ENCODE measurements at places on chromosomes 12 and 14.

- DNase-seq: no peak
These were observed 49.5 kb downstream of the SEL1L start for GRCh38 chr14:81484120-81484519.

- no peak for DNase-seq
These were observed 21.2 kb downstream of the BCL7A start for GRCh38 chr12:122042910-122043309.

DNA sequence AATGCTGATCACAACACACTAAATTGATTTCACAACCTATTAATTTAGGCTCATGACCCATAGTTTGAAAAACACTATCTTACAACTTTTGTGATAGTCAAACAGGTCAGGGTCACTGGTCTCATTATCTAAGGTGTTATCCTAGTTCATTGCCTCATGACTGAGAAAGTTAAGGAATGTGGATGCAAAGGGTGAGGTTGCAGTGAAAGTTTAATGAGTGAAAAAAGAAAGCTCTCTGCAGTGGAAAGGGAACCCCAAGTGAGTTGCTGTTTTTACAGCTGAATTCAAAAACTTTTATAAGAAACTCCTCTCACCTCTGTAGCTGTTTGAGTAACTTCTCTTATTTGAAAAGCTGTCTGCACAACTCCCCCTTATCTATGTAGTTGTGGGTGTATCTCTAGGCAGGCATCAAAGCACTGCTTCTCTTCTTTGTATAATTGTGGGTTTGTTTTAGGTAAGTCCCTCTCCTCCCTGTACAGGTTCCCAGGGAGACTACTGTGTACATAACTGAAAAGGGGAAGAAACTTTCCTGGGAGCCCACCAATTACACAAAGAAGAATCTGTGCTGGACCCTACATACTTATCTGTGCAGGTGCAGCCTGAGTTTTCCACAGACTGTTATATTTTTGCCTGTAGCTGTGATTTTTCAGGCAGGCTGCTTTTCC lies 18.9 kb downstream of the DNAL1 start:
- no peak for DNase-seq

- no peak for DNase-seq
These were observed 111.8 kb upstream of the DNM1L start for GRCh38 chr12:32567296-32567674.

- no peak for DNase-seq
These were observed 27.8 kb upstream of the BDKRB2 start for GRCh38 chr14:96176811-96177211.

- DNase-seq: no peak
These were observed 3.4 kb downstream of the SPX start for GRCh38 chr12:21529456-21529855.

DNA sequence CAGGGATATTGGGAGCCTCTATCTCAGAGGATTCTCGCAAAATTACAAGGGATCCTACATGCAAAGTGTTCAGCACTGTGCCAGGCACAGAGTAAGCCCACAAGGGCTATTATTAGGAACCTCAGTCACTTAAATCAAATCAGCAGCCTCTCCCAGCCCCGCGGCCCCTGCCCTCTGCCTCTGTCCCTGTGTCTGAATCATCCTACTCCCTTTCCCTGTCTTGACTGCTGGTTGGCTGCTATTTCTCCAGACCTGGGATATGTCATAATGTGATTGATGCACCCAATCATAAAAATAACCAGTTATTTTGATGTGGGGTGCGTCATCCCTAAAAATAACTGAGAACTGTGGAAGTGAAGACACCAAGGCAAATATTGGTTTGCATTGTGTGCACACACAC lies 176.3 kb downstream of the KSR2 start:
- no peak for DNase-seq

DNA sequence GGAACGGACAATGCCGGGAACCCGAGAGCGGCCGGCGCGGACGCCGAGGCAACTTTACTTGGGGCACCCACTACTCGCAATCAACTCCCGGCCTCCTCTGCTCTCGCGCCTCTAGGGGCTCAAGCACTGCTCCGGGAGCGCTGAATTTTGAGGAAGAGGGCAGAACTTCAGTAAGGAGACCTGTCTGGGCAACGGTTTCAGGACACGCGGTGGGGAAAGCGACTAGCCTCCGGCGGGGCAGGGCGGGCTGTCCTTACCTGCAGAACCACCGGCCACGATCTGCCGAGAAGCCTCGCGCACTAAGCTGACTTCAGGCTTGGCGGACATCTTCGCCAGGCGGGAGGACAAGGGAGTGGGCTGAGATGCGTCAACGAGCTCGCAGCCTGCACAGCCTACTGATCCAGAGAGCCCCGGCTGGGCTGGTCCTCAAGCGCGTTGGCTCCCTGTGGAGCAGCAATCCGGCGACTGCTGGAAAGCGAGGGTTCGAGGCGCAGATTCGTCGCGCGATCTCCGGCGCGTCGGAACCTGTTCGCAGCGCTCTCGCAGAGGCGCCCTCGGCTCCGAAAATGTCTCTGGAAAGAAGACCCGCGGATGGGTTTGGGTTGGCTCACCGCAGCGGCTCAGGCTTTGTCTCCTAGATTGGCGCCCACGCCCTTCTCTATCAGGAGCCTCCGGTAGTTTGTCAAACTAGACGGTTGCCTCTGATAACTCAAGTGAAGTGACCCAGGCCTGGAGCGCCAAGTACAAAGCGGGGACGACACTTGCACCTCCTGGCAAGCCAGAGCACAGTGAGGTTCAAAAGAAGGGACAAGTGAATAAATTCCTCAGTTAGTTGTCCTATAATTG lies at the start of gene SLC25A21:
SLC25A21 (minus strand) TSS at position 583 of the 846 bp plus-strand sequence.
- DNase-seq: no peak

Measured in GM12864 (cell line).